Left lung (tissue), 14 donors: ENCODE measurements at places on chromosomes 7 and 10. TPM values are rescaled to one million over a fixed set of nuclear protein-coding genes. Genes with fewer than 3 reads are reported as not detected.

GRCh38 chr10:124367936-124368335 is 50.8 kb downstream of the OAT start:
- DNase-seq = no peak

DNA sequence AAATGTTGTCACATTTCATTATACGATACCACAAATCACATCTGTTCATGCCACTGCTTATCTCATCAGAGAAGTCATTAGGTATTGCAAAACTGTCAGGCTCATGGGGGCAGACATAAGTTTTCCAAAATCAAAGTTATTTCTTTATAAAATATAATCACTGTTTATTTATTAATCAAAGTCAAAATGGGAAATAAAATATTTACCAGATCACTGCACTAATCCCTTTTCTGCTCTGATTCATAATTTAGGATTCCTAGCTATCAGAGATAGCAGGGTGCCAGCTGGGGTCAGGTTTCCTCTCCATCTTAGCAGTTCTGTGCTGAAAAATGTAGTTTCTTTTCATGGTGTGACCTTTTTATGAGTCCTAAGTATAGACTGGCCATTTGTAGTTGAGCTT is 117.7 kb upstream of the LANCL2 start:
- DNase-seq = no peak

DNA sequence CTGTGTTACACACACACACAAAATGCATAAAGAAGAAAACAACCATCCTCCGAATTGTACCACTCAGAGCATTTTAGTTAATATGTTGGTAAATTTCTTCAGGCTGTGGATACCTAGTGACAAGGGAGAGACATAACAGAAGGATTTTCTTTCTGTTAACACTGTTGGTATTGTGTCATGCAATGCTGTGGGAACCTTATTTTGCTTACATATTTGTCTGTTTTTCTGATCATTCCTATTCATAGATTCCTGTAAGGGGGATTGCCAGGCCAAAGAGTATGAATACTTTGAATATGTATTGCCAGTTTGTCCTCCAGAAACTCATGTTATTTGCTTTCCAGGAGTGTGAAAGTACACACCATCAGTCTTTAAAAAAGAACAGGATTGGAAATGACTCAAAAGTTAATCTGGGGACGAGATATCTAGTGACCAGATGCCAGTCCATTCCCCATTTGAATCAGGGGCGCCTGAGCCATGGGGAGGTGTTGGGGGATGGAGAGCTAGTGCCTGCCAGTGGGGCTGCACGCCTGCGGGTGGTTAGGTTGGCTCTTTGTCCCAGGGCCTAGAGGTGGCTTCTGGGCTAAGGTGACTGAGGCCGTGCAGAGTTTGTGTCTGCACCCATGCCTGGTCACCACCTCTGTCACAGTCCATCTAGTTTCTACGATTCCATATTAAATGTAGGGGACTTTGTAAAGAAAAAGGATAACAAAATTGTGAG is 142.0 kb downstream of the PTPN20 start:
- DNase-seq = no peak

The CYP3A4 gene
- 0.17 TPM for polyA plus RNA-seq

DNA sequence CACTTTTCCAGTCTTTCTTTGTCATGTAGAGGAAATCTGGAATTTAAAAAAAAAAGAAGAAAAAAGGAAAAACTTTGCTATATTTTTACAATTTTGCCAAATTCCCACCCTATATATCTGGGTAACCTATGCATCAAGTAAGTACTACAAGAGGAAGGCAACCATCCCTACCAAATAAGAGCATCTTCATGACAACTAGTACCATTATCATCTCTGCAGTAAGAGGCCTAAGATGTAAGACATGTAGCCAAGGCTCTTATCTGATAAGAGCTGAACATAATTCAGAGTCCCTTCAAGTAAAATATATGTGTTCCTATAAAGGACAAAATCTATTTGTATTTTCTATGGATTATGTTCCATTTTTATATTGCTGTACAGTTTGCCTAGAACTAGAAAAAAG is 3.5 kb downstream of the THAP5 start:
- DNase-seq = no peak

The ADAMTS14 gene
- polyA plus RNA-seq = 6.2 TPM

GRCh38 chr10:78236416-78237015 is 202.9 kb downstream of the RPS24 start:
- no peak for DNase-seq
